ENCODE measurements at places on chromosomes 1 and 21. TPM values are rescaled to one million over a fixed set of nuclear protein-coding genes. Genes with fewer than 3 reads are reported as not detected.

GART gene
- total RNA-seq: 65.3 TPM

VAV3 gene
- 32.1 TPM for total RNA-seq

MYOG gene
- total RNA-seq: not detected

TSTD1 gene
- 94.4 TPM for total RNA-seq

TMPRSS15 gene
- total RNA-seq: not detected

CD5L gene
- 0.17 TPM for total RNA-seq

MNDA gene
- 10.1 TPM for total RNA-seq

MATN1 gene
- 3.2 TPM for total RNA-seq

DNA sequence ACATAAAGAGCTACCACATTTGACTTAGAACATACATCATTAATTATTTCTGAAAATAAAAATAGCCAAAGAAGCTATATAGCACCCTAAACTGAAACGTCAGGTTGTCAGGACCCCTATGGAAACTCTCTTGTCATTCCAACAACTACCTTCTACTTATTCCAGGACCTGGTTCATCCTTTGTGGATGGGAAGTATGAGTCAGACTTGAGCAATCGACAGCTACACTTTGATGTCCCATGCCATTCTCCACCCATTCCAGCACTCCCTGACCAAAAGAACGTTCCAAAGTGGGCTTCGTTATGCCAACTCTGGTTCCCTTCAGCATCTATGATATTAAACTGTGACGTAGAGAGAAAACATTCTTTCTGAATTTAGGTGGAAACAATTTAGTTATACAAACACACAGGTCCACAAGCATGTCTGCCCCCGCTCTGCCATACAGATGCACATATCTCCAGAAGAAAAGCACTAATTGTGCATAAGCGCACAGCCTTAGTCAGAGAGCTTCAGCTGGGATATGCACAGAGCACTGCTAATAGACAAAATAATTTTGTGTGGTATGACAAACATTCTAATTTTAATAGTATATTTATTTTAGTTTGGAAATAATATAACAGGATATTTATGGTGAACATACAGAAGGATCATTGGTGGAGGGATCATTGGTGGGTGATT lies 723.1 kb upstream of the B3GALT2 start:
- no peak for DNase-seq

- no peak for DNase-seq
These were observed 26.8 kb downstream of the UMODL1 start for GRCh38 chr21:42097860-42098454.

- no peak for DNase-seq
These were observed 1.3 kb upstream of the PARK7 start for GRCh38 chr1:7960165-7960564.

DNA sequence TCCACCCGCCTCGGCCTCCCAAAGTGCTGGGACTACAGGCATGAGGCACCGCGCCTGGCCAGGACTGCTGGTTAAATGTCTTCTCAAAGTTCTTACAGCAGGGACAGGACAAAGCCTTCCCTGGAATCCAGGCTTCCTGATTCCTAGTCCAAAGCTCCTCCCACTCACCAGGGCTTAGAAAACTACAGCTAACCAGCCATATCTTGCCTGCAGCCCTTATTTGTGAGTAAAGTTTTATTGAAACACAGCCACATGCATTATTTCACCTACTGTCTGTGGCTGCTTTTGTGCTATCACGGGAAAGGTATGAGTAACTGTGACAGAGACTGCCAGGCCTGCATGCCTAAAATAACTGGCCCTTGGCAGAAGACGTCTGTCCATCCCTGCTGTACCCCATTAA lies 24.4 kb downstream of the TMCO4 start:
- no peak for DNase-seq

GRCh38 chr1:47507881-47508701 lies 70.2 kb downstream of the FOXD2 start:
- DNase-seq: no peak

DNA sequence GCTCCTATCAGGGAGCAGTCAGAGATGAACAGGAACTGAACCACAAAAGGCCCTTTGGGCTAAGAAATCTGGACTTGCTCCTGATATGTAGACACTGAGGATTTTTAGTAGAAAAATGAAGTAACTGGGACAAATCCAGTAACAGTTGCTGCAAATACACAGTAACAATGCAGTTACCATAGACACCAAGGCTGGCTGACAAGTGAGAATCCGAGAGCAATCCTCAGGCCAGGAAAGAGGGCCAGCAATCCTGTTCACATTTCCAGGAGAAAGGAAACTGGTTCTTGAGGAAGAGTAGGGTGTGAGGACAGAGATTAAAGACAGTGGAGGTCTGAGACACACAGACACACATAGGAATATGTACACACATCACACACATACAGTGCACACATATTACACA lies 9.3 kb upstream of the LORICRIN start:
- no peak for DNase-seq

GRCh38 chr1:24925082-24925779 lies 4.8 kb downstream of the RUNX3 start:
- DNase-seq: peak; percentile 87

DNA sequence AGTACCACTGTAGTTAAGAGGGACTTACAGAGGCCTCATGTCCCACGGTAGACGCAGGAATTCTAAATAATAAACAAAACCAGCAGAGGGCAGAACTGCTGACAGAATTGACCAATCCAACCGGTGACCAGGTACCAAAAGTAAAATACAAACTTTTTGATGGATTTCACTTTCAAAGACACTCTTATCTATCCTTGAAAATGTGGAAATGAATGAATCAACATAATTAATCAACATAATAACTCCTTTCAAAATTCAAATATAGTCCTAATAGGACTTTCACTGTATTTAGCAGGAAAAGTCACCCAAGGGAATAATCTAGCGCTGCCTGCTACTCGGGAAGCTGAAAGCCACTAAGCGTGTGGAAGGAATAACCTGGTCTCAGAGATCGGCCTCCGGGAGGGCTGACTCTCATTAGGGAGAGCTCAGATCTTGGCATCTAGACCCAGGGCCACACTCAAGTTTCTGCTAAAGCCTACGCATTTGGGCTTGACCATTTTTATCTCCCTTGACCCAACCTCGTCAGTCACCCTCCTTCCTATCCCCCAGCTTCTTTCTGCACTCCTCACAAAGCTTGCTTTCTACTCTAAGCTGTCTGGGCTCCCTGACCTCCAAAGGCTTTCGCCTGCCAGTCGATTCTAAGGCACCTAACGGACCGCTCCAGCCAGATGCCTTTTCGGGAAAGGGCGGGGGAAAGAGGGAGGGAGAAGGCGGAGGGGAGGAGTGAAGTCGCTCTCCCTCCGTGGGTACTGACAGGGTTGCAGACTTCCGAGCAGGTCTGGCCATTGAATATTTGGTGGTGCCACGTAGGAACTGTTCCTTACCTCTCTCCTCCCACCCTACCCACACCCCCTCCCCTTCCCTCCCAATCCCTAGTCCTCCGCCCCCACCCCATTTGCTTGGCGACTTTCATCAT lies 1.6 kb downstream of the COL11A1 start:
- DNase-seq: peak; percentile 5

DNA sequence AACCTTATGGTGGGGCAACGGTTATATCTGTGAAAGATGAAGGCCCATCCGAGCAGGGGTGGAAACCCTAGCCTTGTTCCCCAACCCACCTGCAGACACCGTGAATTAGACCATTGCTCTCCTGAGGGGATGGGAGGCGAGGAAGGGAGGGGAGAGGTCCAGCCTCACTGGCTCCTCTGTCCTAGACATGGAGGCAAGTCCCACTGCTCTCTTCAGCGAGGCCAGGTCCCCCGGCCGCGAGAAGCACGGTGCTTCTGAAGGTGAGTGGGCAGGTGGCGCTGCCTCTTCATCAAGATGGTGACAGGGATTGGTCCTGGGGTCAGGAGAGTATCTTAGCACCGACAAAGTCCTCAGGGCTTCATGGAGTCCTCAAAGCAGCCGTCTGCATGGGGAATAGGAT lies 59.3 kb downstream of the VWA5B1 start:
- no peak for DNase-seq

DNA sequence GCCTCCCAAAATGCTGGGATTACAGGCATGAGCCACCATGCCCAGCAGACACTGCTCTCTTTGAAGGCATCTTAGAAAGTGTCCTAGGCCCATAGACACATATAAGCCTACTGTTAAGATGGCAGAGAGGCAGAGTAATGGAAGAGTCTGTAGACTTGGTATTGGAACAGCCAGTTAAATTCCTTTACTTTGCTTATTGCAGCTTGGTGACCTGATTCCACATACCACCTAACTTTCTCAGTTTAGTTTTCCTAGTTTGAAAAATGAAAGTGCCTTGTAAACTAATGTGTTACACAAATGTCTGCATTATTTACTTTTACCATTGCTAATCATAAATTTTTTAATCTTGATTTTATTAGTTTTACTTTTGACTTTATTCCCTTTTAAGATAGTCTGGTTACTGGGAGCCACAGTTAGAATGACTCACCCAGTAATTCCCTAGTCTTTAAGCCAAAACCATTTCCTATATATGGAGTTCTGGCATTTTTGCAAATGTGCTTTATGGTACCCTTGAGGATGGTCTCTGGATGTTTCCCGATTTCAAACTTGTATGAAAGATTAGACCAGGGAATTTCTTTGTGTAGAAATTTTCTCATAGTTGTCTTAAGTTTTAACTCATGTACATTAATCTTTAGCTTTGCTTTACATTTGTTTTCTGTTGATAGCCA lies 6.4 kb downstream of the SMAP2 start:
- DNase-seq: no peak

DNA sequence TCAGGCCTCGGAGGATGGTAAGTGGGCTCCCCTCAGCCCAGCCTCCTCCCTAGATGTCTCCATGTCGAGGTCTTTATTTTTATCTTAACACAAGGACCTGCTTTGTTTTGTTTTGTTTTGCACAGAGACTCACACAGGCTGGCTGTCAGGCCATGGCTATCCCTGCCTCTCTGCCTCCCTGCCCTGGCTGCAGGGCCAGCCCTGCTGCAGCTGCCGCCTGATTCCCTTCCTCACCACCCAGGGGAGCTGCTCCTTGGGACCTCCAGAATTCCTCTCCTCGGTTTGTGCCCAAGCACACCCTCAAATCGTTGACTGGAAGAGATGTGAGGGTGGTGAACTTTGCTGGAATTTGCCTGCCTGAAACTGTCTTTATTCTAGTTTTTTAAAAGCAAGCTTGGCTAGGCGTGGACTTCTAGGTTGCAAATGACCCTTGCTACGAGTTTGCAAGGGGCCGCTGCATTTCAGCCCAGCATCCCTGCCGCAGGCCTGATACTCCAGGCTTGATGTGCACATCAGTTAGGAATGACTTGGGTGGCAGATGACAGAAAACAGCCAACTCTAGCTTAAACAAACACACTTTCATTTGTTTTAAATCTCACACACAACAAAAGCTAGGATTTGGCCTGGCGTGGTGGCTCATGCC lies 37.1 kb downstream of the WNT9A start:
- no peak for DNase-seq

DNA sequence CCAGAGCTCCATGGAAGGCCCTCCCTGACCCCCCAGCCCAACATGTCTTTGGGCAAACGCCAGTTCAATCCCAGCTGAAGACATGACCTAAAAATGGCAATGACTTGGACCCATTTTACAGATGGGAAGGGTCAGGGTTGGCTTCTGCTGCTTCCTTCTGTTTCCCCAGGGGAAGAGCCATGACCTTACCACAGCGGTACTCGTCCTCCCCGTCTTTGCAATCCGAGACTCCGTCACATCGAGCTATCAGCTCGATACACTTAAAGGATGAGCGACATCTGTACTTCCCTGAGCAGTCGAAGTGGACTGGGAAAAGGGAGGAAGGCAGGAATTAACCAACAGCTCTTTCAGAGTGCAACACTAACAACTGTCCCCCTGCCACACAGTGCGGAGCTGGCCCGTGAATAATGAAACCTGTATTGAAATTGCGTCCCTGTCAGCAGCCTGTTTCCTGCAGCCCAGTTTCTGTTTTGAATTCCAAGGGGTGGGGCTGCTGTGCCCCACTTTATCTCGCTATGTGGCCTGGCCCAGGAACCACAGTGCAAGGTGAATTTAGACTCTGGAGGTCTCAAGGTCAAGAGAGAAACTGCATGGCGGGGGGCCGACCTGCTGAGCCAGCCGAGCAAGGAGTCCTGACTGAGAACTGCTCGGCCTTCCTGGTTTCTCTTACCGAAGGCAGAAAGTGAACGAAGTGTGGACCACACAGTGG lies 7.0 kb downstream of the TMPRSS3 start:
- no peak for DNase-seq

DNA sequence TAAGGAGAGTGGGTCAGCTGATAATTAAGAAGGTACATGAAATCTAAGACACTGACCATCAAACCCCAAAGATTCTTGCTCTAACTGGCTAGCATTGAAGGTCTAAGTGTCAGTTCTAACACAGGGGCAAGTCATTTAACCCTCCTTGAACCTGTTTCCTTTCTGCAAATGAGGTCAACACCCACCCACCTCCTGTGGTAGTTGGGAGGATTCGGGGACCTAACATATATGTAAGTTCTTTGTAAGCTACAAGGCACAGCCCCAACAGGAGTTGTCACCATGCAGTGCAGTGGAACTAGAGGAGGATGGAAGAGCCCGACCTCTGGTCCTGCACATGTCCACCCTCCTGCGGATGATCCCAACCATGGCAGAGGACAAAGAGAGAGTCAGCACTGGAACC lies 2.4 kb downstream of the NUDT17 start:
- no peak for DNase-seq

- no peak for DNase-seq
These were observed 13.5 kb upstream of the ETV3L start for GRCh38 chr1:157113106-157113505.

DNA sequence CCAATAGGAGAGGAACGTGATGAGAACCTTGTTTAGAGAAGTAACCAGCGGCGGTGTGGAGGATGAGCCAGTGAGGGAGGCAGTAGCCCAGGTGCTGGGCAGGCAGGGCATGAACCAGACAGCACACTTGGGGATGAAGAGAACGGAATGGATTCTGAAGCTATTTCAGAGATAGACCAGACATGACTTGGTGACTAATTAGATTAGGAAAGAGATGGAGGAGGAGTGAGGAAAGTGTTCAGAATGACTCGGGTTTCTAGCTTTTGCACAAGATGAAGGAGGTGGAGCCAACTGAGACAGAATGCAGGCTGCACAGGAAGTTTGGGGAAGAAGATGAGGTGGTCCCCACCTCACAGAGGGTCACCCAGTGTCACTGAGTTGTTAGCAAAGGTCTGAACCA lies 5.1 kb downstream of the PEF1 start:
- no peak for DNase-seq

DNA sequence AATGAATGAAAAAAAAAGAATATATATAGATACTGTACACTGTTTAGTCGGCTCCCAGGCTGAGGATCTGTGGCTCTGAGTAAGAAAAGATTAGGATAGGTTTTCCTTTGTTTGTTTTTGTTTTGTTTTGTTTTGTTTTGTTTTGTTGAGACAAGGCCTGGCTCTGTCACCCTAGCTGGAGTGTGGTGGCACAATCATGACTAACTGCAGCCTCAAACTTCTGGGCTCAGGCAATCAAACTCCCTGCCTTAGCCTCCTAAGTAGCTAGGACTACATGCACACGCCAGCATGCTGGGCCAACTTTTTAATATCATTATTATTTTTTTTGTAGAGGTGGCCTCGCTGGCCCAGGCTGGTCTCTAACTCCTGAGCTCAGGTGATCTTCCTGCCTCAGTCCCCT lies 87.9 kb upstream of the PTBP2 start:
- no peak for DNase-seq
